ENCODE measurements at places on chromosomes 5 and 9.

DNA sequence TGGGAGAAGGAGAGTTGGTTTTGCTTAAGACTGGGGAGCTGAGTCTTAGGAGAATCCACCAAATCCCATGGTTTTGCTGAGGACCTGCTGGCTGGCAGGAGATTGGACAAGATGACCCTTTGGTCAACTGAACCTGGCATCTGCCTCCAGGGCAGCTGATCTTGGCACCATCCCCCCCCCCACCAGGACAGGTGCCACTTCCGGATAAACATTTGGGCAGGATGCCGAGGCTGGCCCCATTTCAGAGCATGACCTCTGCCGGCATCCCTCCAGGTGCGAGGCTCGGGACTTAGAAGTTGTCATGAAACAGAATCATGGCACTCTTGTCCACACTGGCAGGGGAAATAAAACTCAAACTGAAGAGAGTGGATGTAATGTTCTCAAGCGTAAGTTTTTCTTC is 165.6 kb downstream of the MACROH2A1 start:
- DNase-seq, result no peak

GRCh38 chr9:35714579-35715252 is 17.3 kb downstream of the TLN1 start:
- no peak for DNase-seq

- no peak for DNase-seq
Observed at GRCh38 chr9:77643871-77644270, 4.3 kb downstream of the GNA14 start.

- no peak for DNase-seq
Observed at GRCh38 chr9:71608825-71609447, 159.4 kb downstream of the CEMIP2 start.

Data from stimulated activated CD4-positive, alpha-beta T cell treated with anti-CD3 and anti-CD28 coated beads, Interleukin-1b, Interleukin-23, amount 100 ng/mL, for 1 hour (primary cell).